ENCODE measurements at places on chromosomes 1 and 21.

DNA sequence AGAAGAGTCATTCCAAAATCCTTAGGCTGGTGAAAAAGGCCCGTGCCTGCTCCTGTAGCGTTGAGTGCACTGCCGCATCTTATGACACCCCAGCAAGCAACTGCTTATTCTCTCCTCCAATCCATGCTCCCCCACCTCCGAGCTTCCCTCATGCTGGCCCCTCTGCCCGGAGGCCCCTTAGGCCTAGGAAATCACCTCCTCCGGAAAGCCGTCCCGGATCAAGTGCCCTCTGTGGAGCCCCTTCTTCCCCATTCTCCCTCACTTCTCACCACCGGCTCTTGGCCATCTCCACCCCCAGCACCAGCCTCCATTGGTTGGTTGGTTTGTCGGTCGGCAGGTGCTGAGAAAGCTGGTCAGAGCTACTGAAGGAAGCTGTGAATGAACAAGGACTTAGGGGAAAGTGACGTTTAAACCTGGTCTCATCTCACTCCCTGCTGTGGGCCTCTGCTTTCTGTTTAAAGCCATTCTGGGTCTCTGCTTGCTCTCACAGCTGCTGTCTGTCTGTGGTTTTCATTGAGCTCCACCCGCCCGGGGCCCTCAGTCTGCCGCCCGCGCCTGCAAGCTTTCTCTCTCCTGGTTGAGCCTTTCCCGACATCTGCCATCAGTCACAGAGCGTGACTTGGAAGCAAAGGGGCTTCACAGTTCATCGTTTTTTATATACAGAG lies 122.2 kb downstream of the KCNN3 start:
- DNase-seq: no peak

DNA sequence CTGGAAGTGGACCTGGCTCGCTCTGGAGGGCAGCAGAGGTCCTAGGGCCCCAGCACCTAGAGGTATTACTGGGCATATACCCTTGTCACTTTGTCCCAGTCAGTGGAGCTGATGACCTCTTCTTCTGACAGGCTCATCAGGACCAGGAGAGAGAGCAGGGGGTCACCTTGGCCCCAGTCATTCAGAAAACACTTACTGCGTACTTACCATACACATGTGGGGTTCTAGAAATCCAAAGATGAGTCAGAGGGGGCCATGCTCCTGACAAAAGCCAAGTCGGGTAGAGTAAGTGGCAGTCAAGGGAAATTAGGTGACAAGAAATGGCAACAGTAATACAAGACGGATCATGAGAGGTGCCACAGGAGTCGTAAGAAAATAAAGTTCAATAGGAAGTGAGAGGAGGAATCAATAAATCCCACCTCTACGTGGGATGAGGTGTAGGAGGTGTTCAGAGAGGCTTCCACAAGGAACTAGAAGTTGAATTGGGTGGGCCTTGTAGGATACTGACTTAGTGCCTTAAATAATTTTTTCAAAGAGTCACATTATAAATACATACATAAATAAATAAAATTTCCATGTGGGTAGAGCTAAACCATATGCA lies 6.8 kb downstream of the KCNC4 start:
- no peak for DNase-seq

- no peak for DNase-seq
These were observed 326.3 kb downstream of the TBX15 start for GRCh38 chr1:118661769-118662320.

DNA sequence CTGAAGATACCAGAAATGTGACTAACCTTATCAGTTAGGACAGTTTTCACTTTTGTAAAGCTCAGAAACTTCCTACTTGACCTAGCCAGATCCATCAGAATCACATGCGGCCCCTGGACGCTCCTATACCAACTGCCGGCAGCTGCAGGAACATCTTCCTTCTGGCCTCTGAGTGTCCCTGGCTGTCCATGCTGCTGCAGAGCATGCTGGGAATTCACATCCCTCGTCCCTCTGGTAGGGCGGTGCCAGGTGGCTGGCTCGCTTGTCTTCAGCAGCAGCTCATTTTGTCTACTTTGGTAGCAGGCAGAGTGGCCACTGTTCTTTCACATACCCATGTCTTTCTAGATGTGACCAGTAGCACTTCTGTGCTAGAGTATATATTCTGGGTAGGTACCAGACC lies 34.4 kb downstream of the HHAT start:
- no peak for DNase-seq

DNA sequence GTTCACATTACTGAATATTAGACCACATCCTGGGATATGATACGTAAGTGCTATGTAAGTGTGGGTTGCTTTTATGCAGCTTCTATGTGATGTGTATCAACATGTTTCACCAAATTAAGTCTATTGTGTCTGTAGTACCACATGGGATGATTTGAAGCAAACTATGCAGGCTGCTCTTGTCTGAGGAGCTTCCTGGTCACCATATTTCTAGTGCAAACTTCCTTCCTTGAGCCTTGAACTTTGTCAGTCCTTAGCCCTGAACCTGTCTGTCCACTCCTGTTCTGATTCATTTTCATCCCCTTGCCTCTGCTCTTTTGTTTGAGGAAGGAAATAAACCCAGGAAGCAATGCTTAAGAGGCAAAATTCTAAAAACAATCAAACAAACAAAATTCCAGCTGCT lies 117.5 kb upstream of the VANGL1 start:
- no peak for DNase-seq

GRCh38 chr1:216028631-216029030 lies 394.6 kb downstream of the USH2A start:
- no peak for DNase-seq
